Fibroblast of the conjunctiva (primary cell): ENCODE measurements at places on chromosomes 2 and 18.

GRCh38 chr2:96864343-96865091, 5.4 kb downstream of the SEMA4C start:
- DNase-seq, result no peak

- peak; percentile 65 for DNase-seq
Measured at GRCh38 chr2:219495531-219496122, 3.1 kb upstream of the GMPPA start.

GRCh38 chr2:20104900-20105545, 53.6 kb upstream of the LAPTM4A start:
- no peak for DNase-seq

- DNase-seq, result no peak
Measured at GRCh38 chr2:147663153-147663961, 181.5 kb upstream of the ACVR2A start.

GRCh38 chr2:177241711-177242120, 22.8 kb downstream of the NFE2L2 start:
- DNase-seq, result no peak

DNA sequence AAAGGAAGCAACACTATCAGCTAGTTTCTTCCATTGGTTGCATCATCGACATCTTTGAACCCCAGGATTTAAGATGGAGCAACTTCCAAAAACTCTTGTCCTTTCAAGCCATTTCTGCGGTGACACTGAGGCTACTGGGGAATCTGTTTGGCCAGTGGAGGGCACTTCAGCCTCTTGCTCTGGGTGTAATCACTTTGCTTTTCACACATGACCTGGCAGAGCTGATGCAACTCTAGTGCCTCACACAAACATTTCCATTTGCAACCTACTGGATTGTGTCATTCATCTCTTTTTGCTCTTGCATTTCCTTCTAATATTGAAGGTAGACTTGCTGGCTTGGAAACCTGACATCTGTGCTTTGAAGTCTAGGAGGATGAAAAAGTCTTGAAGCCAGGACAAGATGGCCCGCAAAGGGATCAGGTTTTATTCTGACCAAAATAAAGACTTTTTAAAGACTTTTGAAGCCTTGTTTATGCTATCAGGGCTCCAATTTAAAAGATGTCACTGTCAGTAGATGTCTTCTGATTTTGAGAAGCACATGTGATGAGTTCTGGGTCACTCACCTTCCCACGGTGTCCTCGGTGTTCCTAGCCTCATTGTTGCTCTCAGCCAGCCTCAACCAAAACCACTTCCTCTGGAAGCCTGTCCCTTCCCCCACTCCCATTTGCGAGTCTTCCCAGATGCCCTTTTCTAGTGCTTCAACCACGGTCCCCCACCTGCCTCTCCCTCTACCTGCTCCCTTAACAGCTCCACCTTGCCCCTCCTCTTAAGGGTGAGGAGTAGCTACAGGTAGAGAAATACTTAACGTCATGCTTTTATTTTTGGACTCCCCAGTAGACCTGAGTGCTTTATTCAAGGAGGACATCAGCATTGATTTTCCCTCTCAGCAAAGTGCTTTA, 69.7 kb upstream of the KCNE4 start:
- DNase-seq, result peak; percentile 89

GRCh38 chr2:101766337-101766736, 68.8 kb downstream of the MAP4K4 start:
- no peak for DNase-seq

DNA sequence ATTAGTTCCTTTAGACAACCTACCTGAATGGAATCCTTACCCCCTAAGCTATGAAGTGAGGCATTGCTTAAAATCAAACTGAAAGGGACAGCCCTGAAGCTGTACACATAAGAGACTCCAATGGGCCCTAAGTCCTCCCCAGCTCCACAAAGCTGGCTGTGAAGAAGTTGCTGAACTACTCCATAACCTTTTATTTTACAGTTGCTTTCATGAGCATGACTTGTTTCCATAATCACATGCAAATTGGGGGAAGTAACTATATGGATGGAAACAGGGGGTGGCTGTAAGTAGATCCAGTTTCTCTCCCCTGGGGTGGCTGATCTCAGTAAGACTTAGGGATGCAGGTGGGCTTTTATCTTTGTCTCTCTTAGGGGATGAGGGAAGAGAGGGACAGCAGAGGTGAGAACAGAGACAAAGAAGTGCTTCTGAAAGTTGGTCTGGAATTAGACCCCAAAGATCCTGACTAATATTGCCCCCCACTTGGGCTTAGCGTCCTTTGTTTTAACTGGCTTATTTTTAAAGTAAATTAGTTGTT, 5.5 kb downstream of the FZD5 start:
- no peak for DNase-seq

DNA sequence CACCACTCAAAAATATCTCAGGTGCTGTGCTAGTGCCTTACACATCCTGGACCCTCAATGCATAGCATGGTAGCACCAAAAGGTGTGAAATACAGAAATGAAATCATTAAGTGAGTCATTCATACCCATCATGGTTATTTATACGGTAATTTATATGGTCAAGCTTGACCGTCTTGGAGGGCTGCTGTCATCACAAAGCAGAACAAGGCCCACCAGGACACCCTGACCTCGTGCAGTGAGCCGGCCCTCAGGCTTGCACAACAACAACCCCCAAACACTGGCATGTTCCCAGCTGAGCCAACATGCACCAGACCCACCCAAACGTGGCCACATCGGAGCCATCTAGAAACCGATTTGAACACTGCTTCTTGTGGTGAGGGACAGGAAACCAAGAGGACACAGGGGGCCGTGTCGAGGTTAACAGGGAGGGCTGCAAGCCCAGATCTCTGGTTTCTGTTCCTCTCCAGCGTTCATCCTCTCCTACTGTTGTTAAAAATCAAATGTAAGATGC, 378.5 kb upstream of the ID2 start:
- DNase-seq, result no peak

DNA sequence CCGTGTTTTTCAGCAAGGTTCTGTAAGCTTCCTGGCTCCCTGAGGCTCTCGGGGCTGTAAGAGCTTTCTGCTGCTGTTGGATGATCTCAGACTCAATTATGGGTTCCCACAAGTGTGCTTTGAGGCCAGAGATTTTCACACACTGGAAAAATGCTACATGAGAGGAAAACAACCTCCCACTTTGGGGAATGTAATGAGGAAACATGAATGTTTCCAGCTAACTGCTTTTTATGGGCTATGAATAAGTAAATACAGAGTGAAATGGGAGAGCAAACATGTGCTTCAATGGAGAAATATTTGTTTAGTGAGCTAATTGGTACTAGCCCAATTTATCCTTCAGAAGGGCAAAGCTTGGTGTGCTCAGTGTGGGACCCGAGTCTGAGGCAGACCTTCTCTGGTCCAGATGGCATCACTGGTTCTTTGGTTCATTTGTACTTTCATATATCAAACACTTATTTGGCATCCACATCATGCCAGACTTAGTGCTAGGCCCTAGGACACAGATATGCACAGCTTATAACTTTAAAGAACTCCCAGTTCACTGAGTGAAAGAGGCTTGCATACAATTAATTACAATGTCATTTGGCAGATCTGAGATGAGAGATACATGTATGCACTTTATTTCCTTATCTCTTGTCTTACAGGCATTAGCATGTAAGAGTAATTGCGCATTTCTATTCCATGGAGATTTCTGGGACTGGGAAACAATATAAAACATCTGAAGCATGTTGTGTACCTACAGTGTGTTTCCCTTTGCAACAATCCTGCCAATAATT, 248.8 kb downstream of the RDH14 start:
- no peak for DNase-seq

DNA sequence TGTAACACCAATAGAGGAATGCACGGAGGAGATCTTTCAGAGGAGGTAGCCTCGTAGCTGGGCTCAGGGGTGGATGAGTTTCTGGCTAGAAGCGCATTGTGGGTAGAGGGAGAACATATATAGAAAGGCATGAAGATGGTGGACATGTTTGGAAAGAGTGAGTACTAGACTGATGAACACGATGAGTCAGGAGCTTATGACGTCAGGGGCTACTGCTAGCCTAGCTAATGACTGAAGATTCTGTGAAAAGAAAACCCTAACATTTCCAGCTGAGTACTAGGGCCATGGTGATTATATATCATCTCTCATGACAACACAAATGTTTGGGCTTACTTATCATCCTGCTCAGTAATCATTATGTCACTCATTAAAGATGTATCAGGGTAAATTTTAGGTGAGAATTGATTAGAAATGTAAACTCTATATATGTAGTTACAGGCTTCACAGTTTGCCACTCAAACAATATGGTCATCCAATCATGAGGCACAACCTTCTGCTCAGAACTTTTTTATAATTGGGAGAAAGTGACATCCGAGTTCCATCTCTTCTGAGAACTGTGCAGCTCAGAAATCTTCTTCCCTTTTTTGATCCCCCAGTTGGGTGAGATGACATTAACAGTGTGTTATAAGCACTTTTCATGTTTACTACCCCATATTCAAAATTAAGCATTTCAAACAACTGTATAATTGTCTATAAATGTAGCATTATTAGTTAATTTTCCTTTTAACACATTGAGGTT, 22.2 kb upstream of the IL1RN start:
- DNase-seq, result peak; percentile 16

DNA sequence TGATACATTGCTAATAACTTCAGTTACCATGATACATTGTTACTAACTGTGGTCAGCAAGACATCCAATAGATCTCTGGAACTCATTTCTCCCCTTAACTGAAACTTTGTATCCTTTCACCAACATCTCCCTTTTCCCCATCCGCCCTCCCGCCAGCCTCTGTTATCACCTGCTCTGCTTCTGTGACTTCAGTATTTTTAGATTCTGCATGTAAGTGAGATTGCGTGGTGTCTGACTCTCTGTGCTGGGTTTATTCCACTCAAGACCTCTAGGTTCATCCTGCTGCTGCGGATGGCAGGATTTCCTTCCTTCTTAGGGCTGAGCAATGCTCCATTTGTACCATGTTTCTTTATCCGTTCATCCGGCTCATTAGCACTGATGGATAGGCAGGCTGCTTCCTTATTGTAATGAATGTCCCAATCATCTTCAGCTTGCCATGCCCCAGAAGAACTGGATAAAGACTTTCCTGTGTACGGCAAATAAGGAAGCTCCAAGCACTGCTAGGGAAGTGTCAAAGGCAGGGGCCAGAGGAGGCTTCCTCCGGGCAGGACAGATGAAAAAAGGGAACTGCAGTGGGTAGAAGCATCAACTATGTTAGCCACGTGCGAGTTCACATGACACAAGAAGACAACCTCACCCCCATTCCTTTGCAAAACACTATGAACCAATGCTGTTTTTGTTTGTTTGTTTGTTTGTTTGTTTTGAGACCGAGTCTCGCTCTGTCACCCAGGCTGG, 113.4 kb downstream of the EIPR1 start:
- DNase-seq, result no peak

DNA sequence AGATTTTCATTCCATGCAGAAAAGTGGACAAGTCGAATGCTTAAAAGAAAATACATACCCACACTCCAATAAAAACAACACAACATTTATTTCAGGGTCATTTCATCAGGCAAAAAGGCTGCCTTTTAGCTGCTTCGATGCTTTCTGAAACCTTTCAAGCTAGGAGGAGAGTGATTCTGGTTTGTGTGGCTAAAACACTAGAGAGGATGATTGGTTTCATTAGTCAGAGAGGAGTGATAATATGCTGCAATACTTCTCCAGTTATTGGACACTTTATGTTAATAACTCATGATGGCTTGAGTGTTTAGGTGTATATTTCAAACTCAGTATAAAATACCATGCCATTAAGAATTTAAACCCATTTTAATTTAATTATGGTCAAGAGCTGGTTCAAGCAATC, 614.0 kb downstream of the SLC4A3 start:
- DNase-seq, result no peak

DNA sequence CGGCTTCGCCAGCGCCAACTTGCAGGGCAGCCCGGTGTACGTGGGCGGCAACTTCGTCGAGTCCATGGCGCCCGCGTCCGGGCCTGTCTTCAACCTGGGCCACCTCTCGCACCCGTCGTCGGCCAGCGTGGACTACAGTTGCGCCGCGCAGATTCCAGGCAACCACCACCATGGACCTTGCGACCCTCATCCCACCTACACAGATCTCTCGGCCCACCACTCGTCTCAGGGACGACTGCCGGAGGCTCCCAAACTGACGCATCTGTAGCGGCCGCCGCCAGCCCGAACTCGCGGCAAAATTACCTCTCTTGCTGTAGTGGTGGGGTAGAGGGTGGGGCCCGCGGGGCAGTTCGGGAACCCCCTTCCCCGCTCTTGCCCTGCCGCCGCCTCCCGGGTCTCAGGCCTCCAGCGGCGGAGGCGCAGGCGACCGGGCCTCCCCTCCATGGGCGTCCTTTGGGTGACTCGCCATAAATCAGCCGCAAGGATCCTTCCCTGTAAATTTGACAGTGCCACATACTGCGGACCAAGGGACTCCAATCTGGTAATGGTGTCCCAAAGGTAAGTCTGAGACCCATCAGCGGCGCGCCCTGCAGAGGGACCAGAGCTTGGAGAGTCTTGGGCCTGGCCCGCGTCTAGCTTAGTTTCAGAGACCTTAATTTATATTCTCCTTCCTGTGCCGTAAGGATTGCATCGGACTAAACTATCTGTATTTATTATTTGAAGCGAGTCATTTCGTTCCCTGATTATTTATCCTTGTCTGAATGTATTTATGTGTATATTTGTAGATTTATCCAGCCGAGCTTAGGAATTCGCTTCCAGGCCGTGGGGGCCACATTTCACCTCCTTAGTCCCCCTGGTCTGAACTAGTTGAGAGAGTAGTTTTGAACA, 15.1 kb downstream of the HOXD3 start:
- no peak for DNase-seq

DNA sequence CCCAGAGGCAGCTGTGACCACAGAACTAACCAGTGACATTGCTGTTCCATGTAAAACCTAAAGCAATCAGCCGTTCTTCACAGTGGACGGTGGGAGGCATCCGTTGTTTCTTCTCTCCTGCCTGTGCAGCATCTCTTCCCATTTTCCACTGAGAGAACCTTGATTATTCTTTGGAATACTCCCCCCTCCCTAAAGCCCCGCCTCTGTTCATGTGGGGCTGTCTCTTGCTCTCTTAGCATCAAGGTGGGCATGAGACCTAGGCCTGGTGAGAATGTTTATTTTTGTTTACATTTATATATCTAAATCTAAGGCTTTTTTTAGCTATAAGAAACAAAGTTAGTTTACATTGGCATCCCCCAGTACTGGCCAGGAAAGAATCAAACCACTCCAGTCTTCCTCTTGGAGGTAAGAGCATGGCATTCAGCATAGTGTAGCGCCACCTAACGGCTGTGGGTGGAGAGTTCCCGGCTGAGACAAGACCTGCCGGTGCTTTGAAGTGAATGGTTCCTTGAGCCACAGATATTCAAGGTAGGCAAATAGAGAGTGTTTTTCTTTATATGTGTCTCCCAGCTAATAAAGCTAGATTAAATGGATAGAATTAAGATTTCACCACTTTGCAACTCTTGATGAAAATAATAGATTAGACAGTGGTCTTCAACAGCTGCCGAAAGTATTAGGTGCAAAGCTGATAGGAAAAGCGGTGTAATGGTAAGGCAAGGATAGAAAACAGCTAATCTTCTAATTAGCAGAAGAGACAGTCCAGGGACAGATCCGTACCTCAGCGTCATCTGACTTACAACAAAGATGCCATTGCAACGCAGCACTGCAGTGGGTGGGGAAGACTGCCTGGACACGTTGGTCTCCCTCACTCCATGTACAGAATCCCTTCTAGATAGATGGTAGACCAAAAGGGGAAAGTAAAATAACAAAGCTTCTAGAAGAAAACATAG, 219.6 kb upstream of the RAB12 start:
- DNase-seq, result peak; percentile 76

GRCh38 chr2:210086292-210086691, 83.9 kb downstream of the RPE start:
- DNase-seq, result no peak
